ENCODE measurements at places on chromosomes 7 and 10.

- DNase-seq = no peak
Observed at GRCh38 chr7:30196408-30196807, 61.6 kb downstream of the MTURN start.

- DNase-seq = no peak
Observed at GRCh38 chr10:11450427-11450826, 161.0 kb downstream of the USP6NL start.

GRCh38 chr7:26420422-26421019, 128.9 kb downstream of the SNX10 start:
- DNase-seq = no peak

DNA sequence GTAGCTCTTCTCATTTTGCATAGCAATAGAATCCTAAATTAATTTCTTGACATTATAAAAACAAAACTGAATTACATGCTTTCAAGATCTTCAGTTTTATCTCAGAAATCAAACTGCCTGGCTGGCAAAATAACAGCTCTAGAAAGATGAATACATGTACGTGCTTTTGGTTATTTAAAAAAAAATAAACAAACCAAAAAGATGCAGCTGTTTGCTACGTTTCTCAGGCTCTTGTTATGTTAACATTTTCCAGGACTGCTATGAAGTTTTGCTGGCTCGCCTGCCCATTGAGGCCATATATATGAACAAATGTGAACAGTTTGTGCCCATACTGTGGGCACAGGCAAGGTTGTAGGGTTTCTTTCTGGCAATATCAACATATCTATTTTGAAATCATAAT, 86.6 kb downstream of the ODAD2 start:
- no peak for DNase-seq

- no peak for DNase-seq
Observed at GRCh38 chr10:63431962-63432797, 33.6 kb downstream of the JMJD1C start.
